ENCODE measurements at places on chromosomes 3 and 15. TPM values are rescaled to one million over a fixed set of nuclear protein-coding genes. Genes with fewer than 3 reads are reported as not detected.

CCRL2 gene
- 2.3 TPM for total RNA-seq

DNA sequence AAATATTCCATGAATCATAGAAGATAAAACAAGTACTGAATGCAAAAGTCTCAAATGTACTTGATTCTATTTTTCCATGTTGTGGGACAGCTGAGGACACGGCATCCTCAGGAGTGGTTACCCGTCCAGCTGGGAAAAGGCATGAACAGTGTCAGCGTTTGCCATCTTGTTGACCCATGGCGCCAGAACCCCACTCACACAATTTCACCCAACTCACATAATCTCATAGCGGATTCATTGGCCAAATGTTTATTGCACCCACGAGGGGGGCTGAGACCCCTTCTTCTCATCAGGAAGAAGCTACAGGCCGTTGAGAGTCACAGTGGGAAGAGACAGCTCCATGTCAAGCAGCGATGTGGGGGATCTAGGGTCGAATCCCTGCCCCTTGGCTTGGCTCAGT lies 72.9 kb downstream of the OCA2 start:
- DNase-seq: peak; percentile 21

TSPAN3 gene
- total RNA-seq: 142 TPM

DNA sequence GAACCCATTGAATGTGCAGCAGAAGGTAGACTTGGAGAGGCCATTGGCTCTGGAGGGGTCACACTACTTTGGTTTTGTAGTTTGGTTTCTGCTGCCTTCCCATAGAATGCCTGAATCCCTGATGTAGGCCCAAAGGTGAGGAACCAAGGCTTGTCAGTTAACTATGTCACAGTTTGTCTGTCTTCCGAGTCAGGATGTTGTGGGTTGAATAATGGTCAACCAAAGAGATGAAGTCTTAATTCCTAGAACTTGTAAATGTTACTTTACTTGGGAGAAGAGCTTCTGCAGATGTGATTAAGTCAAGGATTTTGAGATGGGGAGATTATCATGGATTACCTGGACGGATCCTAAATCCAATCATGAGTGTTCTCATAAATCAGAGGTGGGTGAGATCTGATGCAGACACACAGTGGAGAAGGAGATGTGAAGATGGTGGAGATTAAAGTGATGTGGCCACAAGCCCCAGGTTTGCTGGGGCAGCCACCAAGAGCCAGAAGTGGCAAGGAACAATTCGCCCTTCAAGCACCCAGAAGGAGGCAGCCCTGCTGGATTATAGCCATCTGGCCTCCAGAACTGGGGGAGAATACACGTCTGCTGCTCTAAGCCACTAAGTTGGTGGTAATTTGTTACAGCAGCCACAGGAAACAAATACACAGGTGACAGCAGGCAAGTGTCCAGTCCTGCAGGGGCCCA lies 2.3 kb upstream of the CCR8 start:
- no peak for DNase-seq

DNA sequence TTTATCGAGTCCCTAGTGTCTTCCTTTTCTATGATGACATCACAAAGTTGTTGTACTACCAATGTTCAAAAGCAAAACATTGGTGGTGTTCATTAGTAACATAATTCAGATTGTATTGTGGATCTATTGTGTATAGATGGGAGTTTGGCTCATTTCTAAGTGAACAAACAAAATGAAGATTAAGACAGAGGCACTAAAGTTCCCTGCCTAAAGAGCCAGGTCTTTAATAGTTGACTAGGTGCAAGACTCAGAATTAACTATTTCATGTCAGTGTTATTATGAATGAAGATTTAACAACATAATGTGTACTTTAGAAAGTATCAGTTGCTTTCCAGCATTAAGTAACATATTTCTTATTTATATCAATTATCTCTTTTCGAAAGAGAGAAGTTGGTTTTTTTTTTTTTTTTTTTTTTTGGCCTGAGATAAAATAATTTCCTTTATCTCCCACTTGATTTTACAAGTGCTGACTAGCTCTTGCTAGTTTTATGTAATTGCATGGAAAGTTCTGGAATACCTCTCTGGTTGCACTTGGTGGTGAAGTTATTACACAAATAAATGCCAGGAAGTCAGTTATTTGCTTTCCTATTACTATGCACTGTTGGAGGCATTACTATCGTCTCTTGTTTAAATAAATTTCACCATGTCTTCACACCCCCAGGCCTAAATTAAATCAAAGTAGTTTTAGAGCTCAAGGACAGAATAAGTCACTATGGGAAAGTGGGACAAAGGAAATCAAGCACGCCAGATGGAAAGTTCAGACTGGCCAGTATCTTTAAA lies 48.7 kb downstream of the NAALADL2 start:
- DNase-seq: no peak

- DNase-seq: no peak
These were observed 22.0 kb upstream of the LCTL start for GRCh38 chr15:66587749-66588148.

GRCh38 chr15:52069559-52069958 lies 43.0 kb downstream of the BCL2L10 start:
- no peak for DNase-seq

DNA sequence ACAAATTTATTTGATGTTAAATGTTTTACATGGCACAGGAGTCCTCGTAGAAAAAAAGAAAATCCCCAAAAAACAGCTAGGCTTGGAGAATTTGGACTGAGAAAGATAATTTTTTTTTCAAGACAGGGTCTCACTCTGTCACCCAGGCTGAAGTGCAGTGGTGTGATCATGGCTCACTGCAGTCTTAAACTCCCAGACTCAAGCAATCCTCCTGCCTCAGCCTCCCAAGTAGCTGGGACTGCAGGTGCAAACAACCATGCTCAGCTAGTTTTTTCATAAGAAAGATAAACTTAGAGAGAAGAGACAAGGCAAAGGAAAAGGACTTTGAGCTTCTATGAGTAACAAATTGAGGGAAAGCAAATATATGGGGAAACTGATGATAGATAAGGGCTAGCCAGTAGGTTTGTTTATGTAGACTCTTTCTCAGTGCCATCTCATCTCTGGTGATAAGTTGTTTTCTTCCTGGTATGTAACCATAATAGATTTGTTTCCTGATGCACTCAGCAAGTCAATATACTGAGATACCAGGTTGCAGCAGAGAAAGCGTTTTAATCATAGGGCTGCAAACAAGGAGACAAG lies 13.1 kb upstream of the TRMT10C start:
- DNase-seq: no peak

- DNase-seq: no peak
These were observed 38.0 kb downstream of the EDC3 start for GRCh38 chr15:74657846-74658245.

- DNase-seq: no peak
These were observed 2.6 kb downstream of the EHHADH start for GRCh38 chr3:185251272-185251671.

DNA sequence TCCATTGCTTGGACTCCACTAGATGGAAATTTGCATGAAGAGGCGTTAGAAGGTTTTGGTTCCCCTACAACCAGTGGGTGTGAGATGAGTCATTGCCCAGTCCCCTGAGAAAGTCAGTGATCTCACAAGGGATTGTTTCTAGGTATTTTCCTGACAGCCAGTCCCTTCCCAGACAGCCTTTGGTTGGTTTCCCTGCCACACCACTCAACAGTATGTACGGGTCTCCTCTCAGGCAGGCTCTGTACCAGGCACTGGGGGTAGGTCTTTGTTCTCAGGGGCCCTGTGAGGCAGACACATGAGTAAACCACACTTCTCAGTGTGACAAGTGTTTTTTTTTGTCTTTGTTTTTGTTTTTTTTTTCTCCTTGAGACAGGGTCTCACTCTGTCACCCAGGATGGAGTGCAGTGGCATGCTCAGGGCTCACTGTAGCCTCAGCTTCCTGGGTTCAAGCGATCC lies 4.0 kb downstream of the LAMP3 start:
- DNase-seq: no peak

DNA sequence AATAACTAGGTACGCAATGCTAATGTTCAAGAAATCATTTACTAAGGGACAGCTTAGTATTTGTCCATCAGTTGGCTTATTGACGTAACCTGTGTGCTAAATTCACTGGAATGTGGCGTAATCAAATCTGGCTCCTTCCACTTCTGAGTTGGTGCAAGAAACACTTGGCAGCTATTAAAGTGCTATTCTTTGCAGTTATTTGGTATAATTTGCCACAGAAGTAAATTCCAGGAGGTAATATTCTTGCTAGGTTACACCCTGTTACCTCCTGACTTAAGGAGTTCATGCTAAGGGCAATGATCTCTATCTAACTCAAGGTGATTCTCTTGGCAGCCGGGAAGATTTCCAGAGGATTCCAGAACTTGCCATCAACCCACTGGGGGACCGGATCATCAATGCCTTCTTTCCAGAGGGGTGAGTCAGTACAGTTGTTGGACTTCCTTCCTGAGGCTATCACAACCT lies 25.5 kb downstream of the CHP1 start:
- no peak for DNase-seq

- DNase-seq: no peak
These were observed 57.2 kb downstream of the SEC22A start for GRCh38 chr3:123258811-123259420.

ZBED2 gene
- total RNA-seq: not detected

MESP2 gene
- total RNA-seq: not detected

DNA sequence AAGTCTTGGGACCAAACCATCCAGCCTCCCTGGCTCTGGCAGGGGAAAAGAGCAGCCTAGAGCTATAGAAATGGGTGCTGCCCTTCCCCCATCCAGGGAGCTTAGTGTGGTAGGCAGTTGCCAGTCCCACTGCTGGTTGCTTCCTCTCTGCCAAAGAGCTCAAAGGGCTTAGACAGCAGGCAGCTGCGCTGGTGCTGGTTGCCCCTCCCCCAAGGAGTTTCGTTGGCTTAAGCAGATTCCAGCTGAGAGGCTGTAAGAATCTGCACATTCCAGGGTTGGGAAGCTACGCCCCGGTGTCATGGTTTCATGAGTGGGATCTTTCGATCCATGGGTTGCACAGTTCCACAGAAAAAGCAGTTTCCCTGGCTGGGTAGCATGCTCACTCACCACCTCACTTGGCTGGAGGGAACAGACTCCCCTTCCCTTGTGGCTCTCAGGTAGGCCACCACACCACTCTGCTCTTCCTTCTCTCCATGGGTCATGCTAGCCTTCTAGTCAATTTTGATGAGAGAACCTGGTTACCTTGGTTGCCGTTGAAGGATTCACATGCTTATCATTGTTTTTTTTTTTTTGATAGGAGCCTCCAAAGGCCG lies 195.1 kb downstream of the EPHA6 start:
- no peak for DNase-seq

DNA sequence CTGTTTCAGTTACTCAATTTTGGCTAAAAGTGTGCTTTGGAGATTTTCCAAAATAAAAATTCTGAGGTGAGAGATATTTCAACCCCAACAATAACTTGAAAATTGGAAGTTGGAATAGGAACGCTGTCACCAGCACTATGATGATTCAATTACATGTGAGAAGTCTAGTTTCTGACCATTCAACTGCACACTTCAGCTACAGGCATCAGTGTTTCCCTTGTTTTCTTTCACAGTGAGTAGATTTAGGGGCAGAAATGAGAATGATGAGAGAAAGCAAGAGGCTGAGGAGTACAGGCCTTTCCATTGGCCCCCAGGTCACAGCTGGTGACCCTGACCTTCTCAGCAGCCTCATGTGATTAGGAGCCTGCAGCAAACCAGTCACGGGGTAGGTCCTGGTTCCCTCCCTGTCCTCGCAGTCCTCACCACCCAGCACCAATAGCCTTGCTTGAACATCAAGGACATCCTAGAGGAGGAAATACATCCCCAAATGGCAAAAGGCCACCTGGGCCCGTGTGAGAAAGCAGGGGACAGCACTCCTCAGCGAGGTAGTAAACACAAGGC lies 10.0 kb upstream of the FILIP1L start:
- no peak for DNase-seq

DNA sequence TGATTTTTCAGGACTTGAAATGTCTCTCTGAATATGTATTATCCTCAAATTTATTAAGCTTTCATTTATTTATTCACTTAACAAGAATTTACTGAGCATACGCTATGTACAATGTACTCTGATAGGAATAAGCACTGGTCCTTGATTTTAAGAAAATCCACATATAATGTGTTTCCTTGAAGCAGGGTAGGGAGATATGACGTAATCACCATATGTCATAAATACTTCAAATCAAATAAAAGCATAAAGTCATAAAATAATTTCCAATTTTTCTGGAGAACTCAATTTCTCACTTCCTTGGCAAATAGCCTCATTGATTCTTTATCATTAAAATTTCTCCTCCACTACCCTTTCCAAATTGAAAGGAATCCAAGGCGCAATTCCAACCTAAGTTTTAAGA lies 177.8 kb upstream of the GAP43 start:
- no peak for DNase-seq

DNA sequence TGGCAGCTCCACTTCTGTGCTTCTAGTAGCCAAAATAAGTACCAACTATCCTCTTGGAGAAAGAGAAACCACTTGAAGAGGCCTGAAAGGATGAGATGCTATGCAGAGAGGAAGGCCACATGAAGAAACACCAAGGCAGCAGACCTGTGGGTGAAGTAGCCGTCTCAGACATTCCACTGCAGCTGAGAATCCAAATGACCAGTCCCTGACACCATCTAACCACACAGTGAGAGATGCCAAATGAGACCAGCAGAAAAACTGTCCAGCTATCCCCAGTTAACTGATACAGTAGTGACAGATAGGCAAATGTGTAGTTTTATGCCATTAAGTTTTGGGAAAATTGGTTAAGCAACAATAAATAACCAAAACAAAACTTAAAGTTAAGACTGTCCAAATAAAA lies 47.9 kb upstream of the ZSCAN2 start:
- no peak for DNase-seq

TTLL13 gene
- total RNA-seq: 0.32 TPM

- peak; percentile 7 for DNase-seq
These were observed 63.0 kb downstream of the NCEH1 start for GRCh38 chr3:172647823-172648222.

GRCh38 chr15:85490856-85491255 lies 110.5 kb downstream of the AKAP13 start:
- no peak for DNase-seq

DNAH12 gene
- not detected for total RNA-seq

TIMP4 gene
- 26.7 TPM for total RNA-seq

WDR93 gene
- total RNA-seq: 0.42 TPM

GRCh38 chr15:64665179-64665578 lies 110.2 kb downstream of the RBPMS2 start:
- no peak for DNase-seq

ETV5 gene
- 7.5 TPM for total RNA-seq

DNA sequence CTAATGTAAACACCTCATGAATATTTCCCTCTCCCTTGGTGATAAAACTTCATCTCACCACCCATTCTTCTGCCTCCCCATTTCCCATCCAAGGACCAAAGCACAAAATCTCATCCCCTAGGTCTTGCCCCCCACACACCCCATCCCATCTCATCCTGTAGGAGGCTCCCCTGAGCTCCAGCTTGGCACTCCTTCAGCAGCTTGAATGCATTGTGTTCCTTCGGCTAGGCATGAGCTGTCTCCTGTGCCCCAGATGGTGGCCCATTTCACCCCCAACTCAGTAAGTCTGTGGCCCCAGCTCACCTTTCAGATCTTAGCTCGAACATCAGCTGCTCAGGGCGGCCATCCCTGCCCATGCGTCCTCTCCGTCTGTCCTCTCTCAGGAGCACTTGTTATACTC lies 203.6 kb upstream of the NR2F2 start:
- DNase-seq: peak; percentile 80

GRCh38 chr15:56371495-56372147 lies 6.4 kb downstream of the TEX9 start:
- DNase-seq: no peak

ADPRH gene
- total RNA-seq: 13.3 TPM

All from esophagus muscularis mucosa (tissue), 4 donors.